ENCODE measurements at places on chromosomes 1 and 21.

DNA sequence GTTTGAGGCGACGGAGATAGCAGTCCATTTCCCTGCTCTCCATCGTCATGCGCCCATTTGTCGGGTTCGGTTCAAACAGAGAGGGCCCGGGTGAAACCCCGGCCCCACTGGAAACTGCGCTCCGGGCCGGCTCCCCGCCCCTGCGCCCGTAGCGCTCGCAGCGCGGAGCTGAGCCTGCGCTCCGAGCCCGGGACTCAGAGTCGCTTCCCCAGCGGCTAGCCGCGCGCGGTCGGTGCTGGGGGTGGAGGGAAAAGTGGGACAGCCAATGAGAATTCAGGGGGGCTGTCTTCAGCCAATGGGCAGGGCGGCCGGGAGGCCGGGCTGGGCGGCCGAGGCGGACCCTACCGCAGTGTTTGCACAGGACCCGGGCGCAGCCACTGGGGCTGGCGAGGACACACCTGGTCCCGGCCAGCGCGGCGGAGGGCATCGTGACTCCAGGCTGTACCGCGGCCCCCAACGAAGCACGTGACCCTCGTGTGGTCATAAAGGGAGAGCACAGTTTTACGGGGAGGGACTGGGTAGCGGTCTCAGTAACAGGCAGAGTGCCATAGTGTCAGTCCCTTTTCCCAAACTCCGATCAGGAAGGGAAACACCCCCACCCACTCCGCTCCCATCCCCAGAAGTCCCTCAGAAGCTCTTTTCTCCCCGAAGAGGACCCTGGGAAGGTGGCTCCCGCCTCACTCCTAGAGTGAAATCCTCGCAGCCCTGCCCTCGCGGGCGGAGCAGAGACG, at the start of gene INKA2:
Gene INKA2, minus strand, starts transcription at position 202 of the 731 bp plus-strand sequence. Its CDS starts 153 bp downstream, at position 49.
- peak; percentile 77 for DNase-seq

DNA sequence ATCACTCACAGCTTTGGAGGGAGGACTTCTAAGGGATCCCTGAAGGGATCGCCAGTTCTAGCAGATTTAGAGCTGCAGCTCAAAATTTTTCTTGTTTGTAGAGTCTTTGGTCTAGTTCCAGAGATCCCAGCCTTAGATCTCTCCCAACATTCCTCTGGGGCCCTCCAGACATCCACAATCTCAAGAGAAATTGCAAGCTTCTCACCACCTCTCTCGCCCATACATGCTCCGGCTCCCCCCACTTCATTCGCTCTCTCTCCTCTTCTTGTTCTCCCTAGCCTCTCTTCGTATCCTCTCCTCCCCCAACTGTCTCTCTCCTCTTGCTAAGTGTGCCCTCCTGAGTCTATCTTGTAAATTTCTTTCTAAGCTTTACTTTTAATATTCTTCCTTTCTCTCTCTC, 15.1 kb upstream of the TUT4 start:
- DNase-seq: no peak

- DNase-seq: no peak
These were observed 1.1 kb downstream of the SERTAD4 start for GRCh38 chr1:210233495-210234328.

GRCh38 chr1:62362061-62362917, 43.1 kb upstream of the KANK4 start:
- DNase-seq: no peak

GRCh38 chr1:246121533-246121932, 385.5 kb downstream of the SMYD3 start:
- no peak for DNase-seq

- DNase-seq: no peak
These were observed 44.8 kb upstream of the CACYBP start for GRCh38 chr1:174954671-174955669.

DNA sequence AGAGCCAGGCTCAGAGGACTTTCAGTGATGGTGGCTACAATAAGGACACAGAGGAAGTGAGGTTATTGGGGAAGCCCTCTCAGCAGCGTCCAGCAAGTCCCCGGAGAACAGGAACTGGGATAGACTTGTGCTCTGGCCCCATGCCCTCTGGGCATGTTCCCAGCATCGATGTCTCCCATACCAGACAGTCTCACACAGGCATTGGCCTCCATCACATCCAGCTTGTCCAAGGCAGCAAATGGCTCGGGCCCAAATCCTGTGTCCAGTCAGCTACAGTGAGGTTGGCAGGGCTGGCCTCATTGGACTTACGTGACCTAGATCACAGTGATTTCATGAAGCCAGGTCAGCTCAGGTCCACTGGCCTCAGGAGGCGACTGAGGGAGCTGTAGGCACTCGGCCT, 19.6 kb upstream of the TMEM54 start:
- DNase-seq: no peak

- DNase-seq: no peak
These were observed 9.5 kb downstream of the BMP8A start for GRCh38 chr1:39500862-39501389.

DNA sequence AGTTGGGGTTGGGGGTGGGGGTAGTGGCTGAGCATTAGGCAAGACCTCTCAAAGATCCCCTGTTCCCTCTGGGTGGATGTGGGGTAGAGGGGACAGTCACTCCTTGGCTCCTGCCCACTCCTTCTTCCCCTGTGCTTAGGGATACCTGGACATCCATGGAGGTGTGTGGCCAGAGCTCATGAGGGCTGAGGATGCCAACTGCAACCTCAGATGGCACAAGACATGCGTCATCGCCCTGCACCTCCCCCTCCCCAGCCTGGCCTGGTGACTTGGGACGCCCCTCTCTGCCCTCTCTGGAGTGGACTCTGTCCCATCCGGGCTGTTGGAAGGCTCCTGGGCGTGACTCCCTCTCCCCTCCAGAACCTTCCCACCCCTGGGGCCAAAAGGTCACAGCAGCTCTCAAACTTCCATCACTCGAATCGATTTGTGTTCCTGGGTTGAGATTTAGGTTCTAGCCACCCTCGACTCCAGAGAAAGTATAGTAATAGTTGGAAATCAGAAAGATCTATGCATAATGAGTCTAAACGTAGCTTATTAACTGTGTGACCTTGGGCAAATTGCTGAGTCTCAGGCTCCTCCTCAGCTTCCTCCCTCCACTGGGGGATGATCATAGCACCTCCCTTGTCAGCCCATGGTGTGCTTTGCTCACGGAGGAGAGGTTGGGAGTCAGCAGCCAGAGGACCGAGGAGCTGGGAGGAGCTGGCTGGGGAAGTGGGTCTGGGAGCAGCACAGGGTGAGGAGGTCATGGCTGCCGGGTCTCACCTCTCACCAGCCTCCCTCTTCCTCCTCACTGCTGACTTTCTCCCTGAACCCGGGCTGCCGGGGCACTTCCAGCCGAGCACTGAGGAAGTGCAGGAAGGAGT, 2.2 kb upstream of the PTPN7 start:
- no peak for DNase-seq

DNA sequence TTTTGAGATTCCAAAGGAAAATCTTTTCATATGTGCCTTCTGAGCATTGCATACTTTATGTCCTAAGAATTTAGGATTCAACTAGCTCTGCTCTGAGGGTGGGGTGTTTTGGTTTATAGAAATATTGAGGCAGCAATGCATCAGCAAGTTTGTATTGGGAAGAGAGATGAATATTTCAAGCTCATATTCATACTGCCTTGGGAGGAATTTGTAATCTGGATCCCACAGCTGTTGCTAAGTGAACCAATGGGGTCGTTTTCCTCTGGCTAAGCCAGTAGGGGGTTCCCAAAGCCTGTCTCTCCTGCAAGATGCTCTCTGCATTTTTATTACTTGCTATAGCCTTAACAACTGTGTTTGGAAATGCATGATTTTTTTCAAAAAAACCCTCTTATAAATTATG, 130.6 kb downstream of the SNX7 start:
- no peak for DNase-seq

DNA sequence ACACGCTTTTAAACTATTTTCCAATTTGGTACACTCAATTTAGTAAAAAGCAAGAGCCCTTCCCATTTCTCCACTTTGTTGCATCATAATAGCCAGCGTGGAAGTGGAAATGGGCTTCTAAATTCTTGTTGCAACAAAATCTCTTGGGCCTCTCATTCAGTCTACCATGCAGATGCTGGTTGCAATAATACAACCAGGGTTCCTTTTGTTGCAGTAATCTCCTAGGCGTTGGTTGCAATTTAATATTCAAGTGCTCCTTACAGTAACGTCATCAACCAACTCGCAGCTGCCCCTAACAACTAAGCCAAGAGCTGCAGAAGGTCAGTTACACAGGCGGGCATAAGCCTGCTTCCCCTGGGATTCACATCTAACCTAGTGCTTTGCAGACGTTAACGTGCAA, 2.7 kb upstream of the HDGF start:
- DNase-seq: no peak

- no peak for DNase-seq
These were observed 36.1 kb upstream of the CACYBP start for GRCh38 chr1:174963529-174964125.

GRCh38 chr1:232622378-232622777, 7.6 kb downstream of the SIPA1L2 start:
- no peak for DNase-seq

DNA sequence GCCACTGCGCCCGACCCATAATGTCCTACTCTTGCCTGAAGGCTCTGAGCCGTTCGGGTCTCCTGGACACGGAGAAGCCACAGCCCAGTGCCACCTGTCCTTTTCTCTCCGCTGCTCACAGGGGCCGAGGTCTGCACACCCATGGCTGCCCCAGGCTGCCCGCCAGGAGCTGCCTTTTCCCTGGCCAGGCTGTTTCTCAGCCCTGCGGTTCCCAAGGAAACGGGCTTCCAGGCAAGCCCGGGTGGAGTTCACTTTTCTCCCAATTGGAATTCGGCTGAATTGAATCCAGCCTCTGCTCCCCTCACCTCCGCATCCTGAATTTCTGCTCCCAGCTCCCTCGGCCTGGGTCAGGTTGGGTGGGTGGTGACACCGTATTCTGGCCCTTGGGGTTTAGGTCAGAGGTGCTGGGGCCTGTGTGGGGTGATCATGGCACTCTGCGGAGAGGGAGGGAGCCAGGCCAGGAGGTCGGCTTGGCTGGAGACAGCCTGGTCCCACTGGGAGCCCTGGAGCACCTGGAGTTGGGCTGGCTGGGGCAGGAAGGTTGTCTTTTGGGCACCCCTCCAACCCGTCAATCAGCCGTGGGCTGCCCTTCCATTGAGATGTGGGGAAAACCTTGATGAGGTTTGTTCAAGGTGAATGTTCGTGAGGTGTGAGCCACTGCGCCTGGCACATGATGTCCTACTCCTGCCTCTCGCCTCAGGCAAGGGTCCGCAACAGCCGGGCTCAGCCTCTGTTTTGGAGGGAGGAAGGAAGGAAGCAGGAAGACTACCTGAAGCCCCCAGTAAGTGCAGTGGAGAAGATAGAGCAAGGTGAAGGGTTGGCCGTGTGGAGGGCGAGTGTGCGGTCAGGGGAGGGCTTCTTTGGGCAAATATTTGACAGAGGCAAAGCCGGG, 25.1 kb downstream of the RRP1 start:
- no peak for DNase-seq

DNA sequence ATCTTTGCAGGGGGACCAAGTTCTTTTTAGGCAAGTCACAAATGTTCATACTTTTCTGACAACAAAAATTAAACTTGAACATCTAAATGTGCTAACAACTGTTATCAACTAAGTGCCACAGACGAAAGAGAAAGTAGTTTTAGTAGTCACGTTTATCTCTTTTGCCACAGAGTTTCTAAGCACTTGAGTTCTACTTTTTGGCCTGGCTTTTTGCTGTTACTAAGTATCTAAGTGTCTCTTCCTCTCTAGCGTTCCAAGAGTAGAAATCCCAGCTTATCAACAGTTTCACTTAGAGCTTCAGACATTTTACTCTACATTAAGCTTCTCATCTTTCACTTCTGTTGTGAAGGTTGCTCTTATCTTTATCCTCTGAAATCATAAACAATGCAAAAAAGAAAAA, 34.2 kb downstream of the GATAD2B start:
- DNase-seq: no peak

DNA sequence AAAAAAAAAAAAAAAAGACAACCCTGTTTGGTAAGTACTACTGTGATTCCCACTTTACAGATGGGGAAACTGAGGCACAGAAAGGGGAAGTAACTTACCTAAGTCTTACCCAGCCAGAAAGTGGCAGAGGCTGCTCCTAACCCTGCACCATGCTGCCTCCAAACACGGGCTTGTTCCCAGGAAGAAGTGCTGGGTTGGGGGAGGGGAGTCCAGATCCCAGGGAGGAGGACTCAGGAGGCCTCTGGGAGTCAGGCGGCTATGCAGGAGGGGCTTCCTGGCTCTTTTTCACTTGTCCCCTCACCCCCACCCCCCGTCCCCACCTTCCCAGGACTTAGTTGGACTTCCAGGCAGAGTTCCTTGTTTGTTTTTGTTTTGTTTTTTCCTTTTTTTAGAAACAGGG, 23.9 kb downstream of the PIK3CD start:
- no peak for DNase-seq

GRCh38 chr1:164560556-164560955, 1.6 kb downstream of the PBX1 start:
- no peak for DNase-seq

DNA sequence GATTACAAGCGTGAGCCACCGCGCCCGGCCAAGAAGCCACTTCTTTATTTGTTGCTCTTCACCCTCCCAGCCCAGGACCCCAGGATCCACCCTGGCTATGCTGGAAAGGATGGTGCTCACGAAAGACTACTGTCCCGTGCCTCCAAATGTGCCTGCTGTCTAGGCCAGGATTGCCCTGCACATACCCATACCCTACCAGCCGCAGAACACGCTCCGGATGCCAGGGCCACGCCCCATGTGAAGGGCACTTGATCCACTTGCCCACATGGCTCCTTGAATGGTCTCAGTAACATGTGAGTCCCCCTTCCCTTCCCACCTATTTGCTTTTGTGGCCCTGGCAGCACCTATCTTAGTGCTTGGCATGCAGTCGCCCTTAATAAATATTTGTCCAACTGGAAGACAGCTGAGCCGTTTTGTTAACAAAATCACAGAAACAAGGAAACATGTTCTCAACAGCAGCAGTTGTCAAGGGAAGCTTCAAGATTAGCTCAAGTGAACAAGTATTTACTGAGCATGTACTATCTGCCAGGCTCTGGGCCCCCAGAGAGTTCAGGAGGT, 13.8 kb upstream of the UBXN10 start:
- DNase-seq: no peak

DNA sequence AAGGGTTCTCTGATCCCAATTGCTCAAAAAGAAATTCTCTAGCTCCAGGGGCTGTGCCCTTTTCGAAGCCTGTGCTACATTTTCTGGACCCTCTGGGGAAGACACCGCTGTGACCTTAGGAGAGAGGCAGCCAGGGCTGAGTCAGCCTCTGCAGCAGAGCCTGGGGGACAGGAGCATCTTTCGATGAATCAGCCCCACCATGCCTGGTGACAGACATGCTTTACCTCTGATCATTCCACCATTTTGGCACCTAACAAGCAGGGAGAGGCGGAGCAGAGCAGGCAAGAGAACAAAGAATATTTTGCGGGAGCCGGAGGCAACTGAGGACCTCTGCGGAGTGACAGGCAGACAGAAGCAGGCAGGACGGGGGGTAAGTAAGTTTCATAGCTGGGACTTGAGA, 84.9 kb downstream of the VWA5B1 start:
- no peak for DNase-seq

GRCh38 chr1:28640766-28641165, 2.1 kb downstream of the TAF12 start:
- no peak for DNase-seq

GRCh38 chr1:172359491-172359999, 60.9 kb upstream of the C1orf105 start:
- no peak for DNase-seq

All from stimulated activated CD8-positive, alpha-beta memory T cell treated with anti-CD3 and anti-CD28 coated beads, Interleukin-2, amount 100 ng/mL, for 48 hours (primary cell).